ENCODE measurements at places on chromosomes 6 and 20.

GRCh38 chr6:143536866-143537691, 25.6 kb upstream of the FUCA2 start:
- no peak for DNase-seq

- DNase-seq = no peak
These were observed 17.1 kb upstream of the BEND3 start for GRCh38 chr6:107132330-107132954.

GRCh38 chr6:132703936-132704335, 9.9 kb downstream of the VNN1 start:
- no peak for DNase-seq

DNA sequence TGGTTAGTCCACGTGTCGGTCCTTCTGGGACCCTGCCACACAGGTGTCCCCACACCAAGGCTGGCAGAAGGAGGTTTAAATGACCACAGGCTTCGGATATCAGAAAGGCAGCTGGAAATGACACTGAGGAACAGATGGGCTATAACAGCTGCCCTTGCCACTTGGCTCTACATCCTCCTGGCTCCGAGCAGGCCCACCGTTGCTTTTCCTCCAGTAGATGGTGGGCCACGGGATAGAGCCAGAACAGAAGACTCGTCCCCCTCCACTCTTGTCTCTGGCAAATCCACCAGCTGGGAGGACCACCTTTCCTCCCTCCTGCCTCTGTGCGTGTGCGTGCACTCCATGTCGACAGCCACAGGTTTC, 17.6 kb downstream of the WRNIP1 start:
- no peak for DNase-seq

- DNase-seq = no peak
These were observed 234.3 kb downstream of the ARHGAP18 start for GRCh38 chr6:129475477-129476247.

- no peak for DNase-seq
These were observed 43.4 kb downstream of the SLC22A3 start for GRCh38 chr6:160391419-160392116.

DNA sequence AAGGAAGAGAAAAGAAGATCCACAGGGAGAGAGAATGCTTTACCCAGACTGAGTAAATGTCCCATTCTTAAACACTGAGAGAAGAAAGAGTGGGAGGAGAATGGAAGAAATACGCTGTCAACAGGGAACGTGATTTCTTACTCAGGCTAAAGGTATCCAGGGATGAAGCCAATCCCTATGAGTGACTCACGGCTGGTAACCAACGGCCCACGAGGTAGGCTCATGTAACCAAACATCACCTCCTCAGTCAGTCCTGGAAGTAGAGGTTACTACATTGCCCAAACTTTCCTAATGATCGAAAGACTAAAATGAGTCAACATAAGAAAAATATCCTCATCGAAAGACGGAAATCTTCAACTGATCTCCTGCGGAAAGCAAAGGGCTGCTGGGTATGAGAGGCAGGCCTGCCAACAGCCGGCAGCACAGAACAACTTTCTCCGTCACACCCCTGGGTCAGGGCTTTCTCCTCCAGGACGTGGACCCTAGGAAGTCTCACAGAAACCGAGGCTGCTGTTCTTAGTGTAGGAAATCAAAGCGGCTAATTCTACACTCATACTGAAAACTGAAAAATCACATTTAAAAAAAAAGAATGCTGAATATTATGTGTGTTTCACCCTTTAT, 292.6 kb downstream of the GMDS start:
- DNase-seq = no peak

DNA sequence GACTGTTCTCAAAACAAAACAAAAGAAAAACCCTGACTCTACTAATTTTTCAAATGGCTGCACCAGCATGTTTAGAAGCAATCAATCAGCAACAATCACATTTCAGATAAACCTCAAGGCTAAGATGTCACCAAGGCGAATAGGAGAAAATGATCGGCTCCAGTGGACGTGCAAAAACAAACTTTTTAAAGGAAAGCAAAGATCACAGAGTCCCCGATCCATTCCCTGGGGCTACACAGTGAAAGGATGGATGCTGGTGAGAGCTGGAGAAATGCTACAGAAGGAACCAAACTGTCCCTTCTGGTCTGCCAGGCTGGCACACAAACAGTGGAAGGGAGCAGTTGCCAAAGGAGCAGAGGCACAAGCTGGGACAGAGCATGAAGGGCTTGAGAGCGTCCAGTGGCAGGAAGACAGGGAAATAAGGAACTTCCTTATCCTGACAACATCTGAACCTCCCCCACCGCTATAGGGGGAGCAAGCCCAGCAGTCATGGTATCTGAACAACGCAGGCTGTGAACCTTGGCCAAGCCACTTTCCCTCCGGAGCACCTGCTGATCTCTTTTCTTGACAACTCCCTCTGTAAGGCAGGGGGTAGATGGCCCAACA, 73.7 kb upstream of the HIVEP1 start:
- no peak for DNase-seq

DNA sequence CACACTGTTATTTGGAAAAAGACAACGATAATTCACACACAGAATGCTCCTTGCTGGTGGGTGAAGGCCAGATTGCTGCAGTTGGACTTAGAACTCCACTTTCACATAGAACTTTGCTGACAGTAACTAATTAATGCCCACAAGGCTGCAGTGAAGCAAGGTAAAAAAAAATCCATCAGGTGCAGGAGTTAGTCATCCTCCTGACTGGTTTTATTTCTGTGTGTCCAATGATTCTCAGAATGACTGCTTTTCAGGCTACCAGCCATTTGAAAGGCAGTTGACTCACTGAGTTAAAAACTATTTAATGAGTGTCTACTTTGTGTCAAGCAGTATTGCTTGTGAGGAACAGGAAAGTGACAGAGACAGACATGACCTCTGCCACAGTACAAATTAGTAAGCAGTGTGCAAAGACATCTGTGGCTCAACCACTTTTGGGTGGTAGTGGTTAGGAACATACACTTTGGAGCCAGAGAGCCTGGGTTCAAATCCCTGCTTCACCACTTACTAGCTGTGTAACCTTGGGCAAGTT, 41.9 kb downstream of the ELOVL5 start:
- DNase-seq = no peak

DNA sequence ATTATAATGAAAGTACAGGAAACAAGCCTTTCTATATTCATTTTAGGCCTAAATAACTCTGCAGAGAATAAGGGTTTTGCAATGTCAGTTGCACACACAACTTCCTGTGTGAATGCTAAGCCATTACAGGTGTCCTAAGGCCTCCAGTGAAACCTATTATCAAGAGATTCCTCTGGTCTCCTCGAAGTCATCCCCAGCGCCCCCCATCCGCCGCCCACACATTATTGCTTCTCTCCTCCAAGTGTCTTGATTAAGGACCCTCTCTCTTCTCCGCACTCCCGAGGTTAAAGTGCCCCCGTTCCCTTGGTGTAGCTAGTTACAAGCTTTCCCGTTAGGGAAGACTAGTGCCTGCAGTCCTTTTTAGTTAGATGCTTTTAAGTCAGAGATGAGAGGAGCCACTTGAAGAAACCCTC, 1.3 kb downstream of the HIVEP2 start:
- DNase-seq = no peak

DNA sequence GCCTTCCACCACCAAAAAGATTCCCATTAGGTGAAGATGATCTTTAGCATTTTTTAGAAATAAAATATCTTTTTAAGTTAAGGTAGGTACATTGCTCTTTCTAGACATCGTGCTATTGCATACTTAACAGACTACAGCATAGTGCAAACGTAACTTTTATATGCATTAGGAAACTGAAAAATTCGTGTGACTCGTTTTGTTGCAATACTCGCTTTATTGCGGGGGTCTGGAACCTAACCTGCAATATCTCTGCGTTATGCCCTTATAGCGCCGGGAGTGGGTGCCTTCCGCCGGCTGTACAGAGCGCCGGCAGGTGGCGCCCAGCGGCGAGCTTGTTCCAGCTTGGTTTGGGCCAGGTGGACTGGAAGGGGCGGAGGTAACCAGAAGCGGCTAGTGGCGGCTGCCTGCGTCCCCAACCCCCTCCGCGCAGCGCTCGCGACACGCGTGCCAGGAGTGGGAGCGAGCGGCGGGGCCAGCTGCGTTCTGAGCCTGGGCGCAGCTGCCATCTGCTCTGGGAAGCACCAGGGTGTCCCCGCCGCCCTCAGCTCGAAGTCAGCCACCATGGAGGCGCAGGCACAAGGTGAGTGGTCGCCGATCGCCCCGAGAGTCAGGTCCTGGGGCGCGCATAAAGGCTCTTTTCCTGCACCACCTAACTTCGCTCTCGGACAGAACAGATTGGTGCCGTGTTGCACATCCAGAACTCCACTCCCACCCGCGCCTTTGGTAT, at the start of gene TPD52L1:
Gene TPD52L1, plus strand, starts transcription at position 383 of the 727 bp plus-strand sequence. Its CDS starts 179 bp downstream, at position 562.
- peak; percentile 51 for DNase-seq

Measured in spinal cord (tissue), 10 donors.